Thoracic aorta (tissue), 2 donors: ENCODE measurements at places on chromosomes 2 and 18.

DNA sequence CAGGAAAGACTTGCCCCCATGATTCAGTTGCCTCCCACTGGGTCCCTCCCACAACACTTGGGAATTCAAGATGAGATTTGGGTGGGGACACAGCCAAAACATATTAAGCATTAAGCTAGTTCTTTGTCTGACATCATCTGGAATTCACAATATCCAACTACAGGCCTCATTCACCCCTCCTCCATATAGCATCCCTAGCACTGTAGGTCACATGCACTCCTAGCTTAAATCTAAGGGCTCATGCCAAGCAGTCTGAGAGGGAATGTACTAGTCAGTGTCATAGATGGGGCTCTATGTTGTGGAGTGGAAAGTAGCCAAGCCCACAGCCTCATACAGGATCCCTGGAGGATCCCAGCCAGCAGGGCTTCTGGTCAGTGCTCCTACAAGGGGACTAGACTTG lies 92.1 kb downstream of the IRS1 start:
- no peak for DNase-seq

DNA sequence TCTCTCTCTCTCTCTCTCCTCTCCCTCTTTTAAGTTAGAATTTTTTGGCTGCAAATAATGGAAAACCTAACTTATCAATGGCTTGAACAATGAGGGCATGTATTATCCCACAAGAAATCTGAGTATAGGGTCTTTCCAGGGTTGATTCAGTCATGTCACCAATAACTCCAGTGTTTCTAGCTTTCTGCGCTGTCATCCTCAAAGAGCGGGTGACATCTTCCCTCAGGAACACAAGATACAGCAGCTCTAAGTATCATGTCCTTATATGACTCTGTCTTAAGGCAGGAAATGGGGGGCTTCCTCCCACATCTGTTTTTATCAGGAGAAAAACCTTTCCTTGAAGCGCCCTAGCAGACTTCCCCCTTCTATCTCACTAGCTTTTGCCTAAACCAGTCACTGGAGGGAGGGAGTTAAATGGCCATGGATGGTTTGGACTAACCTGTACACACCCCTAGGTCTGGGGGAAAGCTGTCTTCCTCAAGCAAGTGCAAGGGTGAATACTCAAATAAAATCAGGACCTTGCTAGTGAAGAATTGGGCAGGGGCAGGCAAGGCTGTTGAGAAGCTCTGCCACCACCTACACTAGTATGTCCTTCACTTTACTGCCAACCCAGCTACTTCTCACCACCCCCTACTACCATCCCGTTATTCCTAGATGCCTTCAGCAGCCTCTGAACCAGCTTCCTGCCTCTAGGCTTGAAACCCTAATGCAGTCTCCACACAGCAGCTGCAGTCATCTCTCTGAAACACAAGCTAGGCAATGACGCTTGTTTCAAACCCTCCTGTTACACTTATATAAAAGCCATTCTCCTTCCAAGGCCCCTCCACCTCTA lies 7.5 kb upstream of the TUBA4A start:
- no peak for DNase-seq

DNA sequence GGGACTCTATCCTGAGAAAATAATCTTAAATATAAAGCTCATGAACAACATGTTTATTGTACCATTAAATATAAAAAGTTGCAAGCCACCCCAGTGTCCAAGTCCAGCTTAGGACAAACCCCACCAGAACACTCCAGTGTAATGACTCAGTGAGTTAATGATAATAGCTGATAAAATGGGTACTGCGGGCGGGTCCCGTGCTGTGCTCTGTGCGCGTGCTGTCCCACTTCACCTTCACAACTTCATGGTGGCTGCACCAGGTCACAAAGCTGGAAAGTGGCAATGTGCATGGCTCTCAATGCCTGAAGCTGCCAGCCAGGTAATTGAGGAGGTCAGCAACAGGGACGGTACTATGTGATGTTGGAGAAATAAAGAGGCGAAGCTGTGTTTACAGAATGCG lies 18.6 kb downstream of the DGKD start:
- no peak for DNase-seq

GRCh38 chr2:120436460-120436739 lies 90.5 kb downstream of the INHBB start:
- no peak for DNase-seq

- DNase-seq = peak; percentile 30
These were observed 117.8 kb downstream of the ACKR3 start for GRCh38 chr2:236687296-236687965.

DNA sequence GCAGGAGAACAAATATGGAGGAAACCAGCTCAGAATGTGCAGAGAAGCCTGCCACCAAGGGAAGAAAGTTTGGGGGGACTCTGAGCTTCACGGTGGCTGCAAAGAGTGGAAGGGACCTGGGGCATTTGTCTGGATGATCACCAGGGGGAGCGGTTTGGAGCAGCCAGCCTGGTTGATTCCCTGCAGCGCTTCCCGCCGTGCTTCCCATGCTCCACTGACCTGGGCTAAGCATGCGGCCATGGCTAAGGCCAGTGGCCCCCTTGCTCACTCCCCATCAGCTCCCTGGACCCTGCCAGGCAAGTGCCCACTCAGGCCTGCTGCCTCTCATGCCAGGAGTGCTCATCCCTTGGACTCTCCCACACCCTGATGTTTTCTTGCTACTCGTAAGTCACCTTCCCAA lies 27.0 kb downstream of the NTSR2 start:
- no peak for DNase-seq
